ENCODE measurements at places on chromosomes 11 and 22.

DNA sequence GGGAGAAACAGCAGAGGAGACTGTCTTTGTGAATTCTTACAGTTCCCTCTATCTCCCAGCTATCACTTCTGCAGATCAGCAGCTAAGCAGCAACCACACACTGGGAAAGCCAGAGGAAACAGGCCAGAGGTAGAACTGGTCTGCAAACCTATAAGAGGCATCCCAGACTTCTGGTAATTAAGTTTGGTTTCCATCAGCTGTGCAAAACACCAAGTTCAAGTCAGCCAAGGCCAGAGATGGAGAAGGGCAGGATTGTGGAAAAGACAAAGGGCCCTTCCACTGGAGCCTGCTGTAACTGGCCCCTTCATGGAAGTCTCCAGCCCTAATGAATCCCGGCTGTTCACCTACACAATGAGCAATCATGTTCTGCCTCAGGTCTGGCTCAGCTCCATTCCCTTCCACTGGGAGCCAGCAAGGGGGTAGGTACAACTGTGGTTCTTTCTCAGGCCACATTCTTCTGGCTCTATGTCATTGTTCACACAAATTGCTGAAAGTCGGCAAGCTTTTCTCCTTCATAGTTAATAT is 4.6 kb upstream of the PAMR1 start:
- DNase-seq: peak; percentile 85

DNA sequence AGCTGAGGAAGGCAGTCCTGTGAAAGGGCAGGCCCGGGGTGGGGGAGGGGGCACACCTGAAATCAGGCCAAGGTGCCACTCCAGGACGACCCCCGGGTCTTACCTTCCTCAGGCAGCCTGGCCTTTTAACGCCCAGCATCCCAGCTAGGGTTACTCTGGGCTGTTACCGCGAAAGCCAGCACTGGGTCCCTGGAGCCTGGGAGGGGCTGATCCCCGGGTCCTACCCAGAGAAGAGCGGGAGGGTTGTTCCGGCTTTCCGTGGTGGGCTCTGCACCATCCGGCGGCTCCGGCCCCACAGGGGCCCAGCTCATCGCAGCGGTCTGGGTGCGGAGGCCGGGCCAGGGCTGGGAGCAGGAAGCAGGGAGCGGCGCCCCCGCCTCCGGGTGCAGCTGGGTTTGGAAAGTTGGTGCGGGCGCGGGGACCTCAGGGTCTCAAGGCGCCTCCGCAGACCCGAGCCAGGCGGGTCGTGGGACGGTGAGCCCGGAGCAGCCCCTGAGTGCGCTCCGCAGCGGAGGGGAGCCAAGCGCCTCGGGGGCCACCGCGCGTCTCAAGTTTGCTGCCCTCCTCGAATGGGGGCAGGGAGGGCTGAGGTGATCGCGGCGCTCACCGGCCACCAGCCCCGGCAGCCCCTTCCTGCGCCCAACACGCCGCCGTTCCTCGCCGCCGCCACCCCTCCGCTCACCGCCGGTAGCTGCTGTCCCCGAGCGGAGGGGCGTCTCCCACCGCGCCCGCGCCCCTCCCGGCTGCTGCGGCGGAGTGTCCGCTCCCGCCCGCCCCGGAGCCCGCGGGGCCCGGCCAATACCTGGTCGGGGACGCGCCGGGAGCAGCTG is 831 bp downstream of the CHST1 start:
- DNase-seq: no peak
- H3K4me3 ChIP-seq: peak overlapping the region; percentile 90
- H3K27ac ChIP-seq: no peak overlapping the region
- H3K36me3 ChIP-seq: no peaks in the 10 kb centered on the region
- H3K27me3 ChIP-seq: no peaks in the 10 kb centered on the region

DNA sequence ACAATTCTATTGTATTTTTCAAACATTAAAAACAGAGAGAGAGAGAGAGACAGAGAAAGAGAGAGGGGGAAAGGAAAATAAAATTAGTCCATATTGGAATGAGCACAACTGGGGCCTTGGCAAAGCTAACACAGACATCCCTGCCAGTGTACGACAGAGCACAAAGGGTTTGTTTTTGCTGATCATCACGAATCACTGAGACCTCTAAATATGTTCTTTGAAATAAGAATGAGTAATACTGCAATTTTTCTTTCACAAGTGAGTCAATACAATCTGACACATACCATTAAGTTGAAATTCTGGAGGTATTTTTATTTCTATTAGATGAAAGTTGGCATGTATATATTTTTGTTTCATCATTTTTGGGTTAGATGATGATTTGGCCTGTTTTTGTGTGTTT is 27.0 kb upstream of the LRRC4C start:
- no peaks in the 10 kb centered on the region for H3K27me3 ChIP-seq
- DNase-seq: no peak

- no peaks in the 10 kb centered on the region for H3K27me3 ChIP-seq
- DNase-seq: no peak
- no peaks in the 10 kb centered on the region for H3K36me3 ChIP-seq
- H3K4me3 ChIP-seq: no peak overlapping the region
- no peak overlapping the region for H3K27ac ChIP-seq
These were observed 11.5 kb downstream of the THAP12 start for GRCh38 chr11:76369406-76369805.

- H3K27ac ChIP-seq: no peak overlapping the region
- DNase-seq: peak; percentile 24
- no peak overlapping the region for H3K4me3 ChIP-seq
- H3K4me1 ChIP-seq: no peaks in the 10 kb centered on the region
- H3K36me3 ChIP-seq: no peaks in the 10 kb centered on the region
- H3K27me3 ChIP-seq: no peaks in the 10 kb centered on the region
These were observed 153.8 kb downstream of the CACNA1I start for GRCh38 chr22:39724390-39724789.

- no peak for DNase-seq
- no peak overlapping the region for H3K4me3 ChIP-seq
- H3K4me1 ChIP-seq: no peaks in the 10 kb centered on the region
- H3K27me3 ChIP-seq: no peaks in the 10 kb centered on the region
- no peaks in the 10 kb centered on the region for H3K36me3 ChIP-seq
These were observed 47.0 kb downstream of the TNRC6B start for GRCh38 chr22:40224702-40225101.

GRCh38 chr22:25747245-25747944 is 5.4 kb downstream of the MYO18B start:
- no peak overlapping the region for H3K4me3 ChIP-seq
- H3K36me3 ChIP-seq: no peaks in the 10 kb centered on the region
- DNase-seq: no peak
- no peaks in the 10 kb centered on the region for H3K27me3 ChIP-seq

DNA sequence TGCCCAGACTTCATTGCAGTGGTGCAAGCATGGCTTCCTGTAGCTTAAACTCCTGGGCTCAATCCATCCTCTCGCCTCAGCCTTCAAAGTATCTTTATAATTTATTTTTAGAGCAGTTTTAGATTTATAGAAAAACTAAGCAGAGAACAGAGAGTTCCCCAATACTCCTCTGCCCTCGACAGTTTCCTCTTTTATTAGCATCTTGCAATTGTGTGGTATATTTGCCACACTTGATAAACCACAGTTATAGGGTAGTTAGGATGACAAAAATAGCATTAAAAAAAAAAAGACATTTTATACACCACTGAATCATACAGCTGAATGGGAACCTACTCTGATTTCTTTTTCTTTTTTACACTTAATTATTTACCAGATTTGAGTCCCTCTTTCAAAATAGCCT is 31.2 kb downstream of the MS4A2 start:
- no peak for DNase-seq
- no peaks in the 10 kb centered on the region for H3K27me3 ChIP-seq
- H3K27ac ChIP-seq: no peak overlapping the region
- H3K36me3 ChIP-seq: no peaks in the 10 kb centered on the region

DNA sequence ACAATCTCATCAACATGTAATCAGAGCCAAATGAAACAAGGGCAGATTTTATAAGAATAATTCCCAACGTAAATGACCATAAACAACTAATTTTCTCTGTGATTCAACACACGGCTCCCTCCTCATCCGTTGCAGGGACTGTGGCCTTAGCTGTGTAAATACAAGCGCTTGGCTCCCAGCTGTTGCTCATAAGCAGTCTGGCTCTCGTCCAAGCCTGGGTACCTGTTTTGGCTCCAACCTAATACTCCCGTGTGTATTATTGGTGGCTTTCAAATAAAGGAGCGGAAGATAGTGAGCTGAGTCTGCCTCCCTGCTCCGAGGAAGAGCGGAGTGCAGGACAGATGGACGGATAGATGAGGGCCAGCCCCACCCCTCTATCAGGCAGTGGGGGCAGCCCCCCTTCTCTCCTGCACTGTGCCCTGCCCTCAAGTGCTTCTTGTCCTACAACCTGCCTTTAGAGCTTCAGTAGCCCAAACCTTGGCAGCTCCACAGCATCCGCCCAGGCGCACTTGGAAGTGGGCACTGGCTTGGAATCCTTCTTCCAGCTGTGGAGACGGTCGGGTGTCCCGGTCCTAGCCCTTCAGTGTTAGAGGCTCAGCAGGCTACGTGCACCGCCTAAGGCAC is 670.9 kb downstream of the BRD1 start:
- DNase-seq: no peak
- no peaks in the 10 kb centered on the region for H3K4me1 ChIP-seq
- no peaks in the 10 kb centered on the region for H3K27me3 ChIP-seq
- H3K4me3 ChIP-seq: no peak overlapping the region

DNA sequence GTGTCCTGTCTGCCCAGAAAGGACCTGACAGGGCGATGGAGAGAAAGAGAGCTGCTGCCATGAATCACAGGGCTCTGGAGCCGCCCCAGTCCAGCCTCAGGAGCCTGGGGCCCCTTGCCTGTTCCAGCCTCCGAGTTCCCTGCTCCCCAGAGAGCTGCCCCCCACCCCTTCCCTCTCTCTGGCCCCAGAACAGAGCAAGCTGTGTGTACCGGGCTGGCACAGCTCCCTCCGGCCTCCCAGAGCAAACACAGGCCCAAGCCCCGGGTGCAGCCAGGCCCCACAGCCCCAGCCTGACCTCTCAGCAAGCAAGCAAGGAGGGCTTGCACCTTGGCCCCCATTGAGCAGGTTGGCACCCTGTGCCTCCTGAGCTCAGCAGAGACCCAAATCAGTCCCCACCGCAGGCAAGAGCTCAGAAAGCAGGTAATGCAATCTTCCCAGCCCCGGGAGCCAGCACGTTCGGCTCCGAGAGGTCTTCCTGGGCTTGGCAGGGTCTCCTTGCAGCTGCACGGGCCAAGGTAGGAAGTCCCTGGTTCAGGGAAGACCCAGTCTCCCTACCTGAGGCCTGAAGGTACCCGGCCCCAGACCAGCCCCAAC is 1.4 kb downstream of the PACSIN3 start:
- peak overlapping the region; percentile 61 for H3K4me3 ChIP-seq
- H3K27ac ChIP-seq: peak overlapping the region; percentile 89
- no peaks in the 10 kb centered on the region for H3K36me3 ChIP-seq

GRCh38 chr11:107268977-107269376 is 188.6 kb downstream of the CWF19L2 start:
- no peak overlapping the region for H3K27ac ChIP-seq
- H3K4me1 ChIP-seq: no peaks in the 10 kb centered on the region
- no peak for DNase-seq
- H3K36me3 ChIP-seq: no peaks in the 10 kb centered on the region
- H3K27me3 ChIP-seq: no peaks in the 10 kb centered on the region

GRCh38 chr11:35337136-35337913 is 82.0 kb downstream of the SLC1A2 start:
- H3K4me1 ChIP-seq: no peaks in the 10 kb centered on the region
- H3K27me3 ChIP-seq: no peaks in the 10 kb centered on the region
- no peak overlapping the region for H3K27ac ChIP-seq
- H3K4me3 ChIP-seq: no peak overlapping the region
- H3K36me3 ChIP-seq: no peaks in the 10 kb centered on the region

DNA sequence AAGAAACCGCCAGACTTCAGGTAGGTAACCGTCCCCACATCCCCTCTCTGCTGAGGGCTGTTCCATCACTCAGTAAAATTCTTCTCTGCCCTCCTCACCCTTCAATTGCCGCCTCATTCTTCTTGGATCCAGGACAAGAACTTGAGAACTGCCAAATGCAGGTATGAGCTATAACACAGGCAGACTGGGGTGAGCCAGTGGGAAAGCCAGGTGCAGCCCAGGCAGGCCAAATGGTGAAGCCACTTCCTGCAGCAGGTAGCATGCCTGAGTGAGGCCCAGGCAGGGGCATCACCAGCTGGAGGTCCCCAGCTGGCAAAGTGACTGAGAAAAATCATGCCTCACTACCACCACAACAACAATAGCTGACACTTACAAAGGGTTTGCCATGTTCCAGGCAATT is 22.4 kb upstream of the API5 start:
- H3K27me3 ChIP-seq: no peaks in the 10 kb centered on the region
- no peak overlapping the region for H3K4me3 ChIP-seq
- H3K27ac ChIP-seq: no peak overlapping the region
- DNase-seq: no peak
- no peaks in the 10 kb centered on the region for H3K4me1 ChIP-seq

GRCh38 chr11:112235750-112236390 is 9.6 kb downstream of the PTS start:
- no peak overlapping the region for H3K4me3 ChIP-seq
- no peaks in the 10 kb centered on the region for H3K4me1 ChIP-seq
- no peaks in the 10 kb centered on the region for H3K27me3 ChIP-seq
- DNase-seq: no peak
- H3K36me3 ChIP-seq: no peaks in the 10 kb centered on the region

GRCh38 chr11:68128682-68129327 is 7.6 kb upstream of the CHKA start:
- H3K4me1 ChIP-seq: peaks cover 7% of the 10 kb centered on the region
- H3K4me3 ChIP-seq: peak overlapping the region; percentile 68
- peak; percentile 49 for DNase-seq

- no peak overlapping the region for H3K27ac ChIP-seq
- H3K27me3 ChIP-seq: no peaks in the 10 kb centered on the region
- no peak overlapping the region for H3K4me3 ChIP-seq
- no peaks in the 10 kb centered on the region for H3K4me1 ChIP-seq
- no peak for DNase-seq
These were observed 627.3 kb downstream of the METTL15 start for GRCh38 chr11:28735511-28735910.

GRCh38 chr11:56948991-56949515 is 39.7 kb upstream of the OR5AK2 start:
- H3K4me3 ChIP-seq: no peak overlapping the region
- no peak overlapping the region for H3K27ac ChIP-seq
- DNase-seq: no peak

DNA sequence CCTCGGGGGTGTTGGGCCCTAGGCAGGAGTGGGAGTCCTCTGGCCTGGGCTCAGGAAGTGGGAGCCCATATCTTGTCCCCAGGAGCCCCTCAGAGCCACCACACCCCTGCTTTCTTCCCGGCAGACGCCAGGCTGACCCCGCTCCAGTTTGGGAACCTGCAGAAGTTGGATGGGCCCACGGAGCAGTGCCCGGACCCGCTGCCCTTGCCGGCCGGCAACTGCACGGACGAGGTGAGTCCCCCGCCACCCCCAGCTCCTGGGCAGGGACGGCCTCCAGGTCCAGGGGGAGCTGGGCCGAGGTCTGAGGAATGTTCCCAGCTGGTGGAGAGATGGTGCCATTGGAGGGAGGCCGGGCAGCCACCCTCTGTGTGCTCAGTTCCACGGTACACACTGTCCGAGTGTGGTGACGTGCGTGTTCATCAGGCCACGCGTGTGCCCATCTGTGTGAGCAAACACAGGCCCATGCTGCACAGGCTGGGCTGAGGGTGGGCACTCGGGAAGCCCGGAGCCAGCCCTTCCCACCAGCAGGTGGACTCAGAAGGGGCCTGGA is 4.8 kb downstream of the MUC5B start:
- peaks cover 4% of the 10 kb centered on the region for H3K4me1 ChIP-seq
- no peaks in the 10 kb centered on the region for H3K36me3 ChIP-seq
- no peak overlapping the region for H3K4me3 ChIP-seq
- H3K27me3 ChIP-seq: peaks cover 78% of the 10 kb centered on the region

Data from breast epithelium (tissue), 4 donors.